Activated naive CD4-positive, alpha-beta T cell treated with anti-CD3 and anti-CD28 coated beads, Interleukin-2, amount 10 ng/mL, durations not matched to agents 7 days and 5 days (primary cell): ENCODE measurements at places on chromosomes 12 and 14.

DNA sequence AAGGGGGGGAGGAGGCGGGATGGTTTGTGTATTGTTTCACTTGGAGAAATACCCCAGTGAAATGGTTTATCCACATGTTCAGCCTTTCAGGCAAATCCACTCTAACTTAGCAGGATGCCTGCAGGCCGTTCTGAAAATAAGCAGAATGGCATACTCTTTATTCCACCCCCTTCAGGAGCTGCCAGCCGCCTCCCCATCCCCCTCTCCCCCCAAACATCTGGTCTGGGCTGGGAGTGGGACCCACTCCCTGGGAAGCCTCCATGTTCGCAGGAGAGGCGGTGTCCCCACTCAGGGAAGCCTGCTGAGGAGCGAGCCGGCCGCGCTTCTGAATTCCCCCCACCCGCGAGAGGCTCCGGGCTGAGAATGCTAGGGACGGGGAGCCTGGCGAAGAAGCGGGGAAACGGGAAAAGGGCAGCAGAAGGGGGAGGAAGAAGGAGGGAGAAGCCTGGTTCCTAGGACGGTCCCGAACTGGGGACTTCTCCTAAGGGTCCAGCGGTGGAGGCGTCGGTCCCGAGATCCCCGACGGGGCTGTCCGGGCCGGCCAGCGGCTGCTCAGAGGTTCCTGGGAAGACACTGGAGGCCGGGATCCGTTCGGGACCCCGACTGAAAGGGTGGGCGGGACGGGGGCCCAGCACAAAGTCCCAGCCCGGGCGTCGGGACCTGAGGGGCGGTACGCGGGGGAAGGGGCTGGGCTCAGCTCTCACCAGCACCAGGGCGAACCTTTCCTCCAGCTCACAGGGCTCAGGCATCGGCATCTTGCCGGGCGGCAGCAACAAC is 666 bp downstream of the FMNL3 start:
- H3K27ac ChIP-seq = peak overlapping the region; percentile 66
- H3K36me3 ChIP-seq = peaks cover 11% of the 10 kb centered on the region
- H3K4me1 ChIP-seq = peaks cover 46% of the 10 kb centered on the region
- H3K4me3 ChIP-seq = peak overlapping the region; percentile 92
- peak; percentile 40 for DNase-seq

DNA sequence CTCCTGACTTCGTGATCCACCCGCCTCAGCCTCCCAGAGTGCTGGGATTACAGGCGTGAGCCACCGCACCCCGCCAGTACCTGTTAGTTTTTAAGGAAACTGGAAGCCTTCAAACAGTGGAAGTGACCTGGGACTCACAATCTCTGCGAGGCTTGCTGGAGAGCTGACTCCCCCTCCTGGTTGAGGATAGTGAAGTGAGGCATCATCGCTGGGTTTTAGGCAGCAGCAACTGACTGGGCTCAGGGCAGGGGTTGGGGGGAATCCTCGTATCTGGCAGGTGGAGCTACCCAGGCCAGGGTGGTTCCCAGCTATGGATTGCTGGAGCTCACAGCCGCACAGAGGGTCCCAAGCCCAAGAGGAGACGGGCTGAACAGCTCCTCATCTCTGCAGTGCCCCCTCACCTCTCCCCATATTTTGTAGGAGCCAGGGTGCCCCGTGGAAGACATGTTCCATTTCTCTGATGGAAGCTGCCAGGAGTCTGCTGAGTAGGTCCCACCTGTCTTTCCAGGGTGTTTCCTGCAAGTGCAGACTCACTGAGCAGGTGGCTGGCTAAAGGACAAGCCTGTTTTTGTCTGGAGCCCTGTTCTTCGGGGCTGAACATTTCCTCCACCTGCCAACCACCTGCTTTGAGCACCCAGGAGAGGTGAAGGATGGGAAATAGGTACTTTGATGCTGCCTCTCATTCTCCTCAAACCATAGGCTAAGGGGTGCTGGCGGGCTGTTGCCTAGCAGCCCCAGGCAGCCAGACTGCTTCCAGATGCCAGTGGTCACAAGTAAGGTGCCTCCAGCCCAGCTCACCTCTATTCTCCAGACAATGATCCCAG is 3.1 kb downstream of the AVIL start:
- no peak overlapping the region for H3K27ac ChIP-seq
- DNase-seq = no peak
- no peaks in the 10 kb centered on the region for H3K27me3 ChIP-seq
- peaks cover 9% of the 10 kb centered on the region for H3K36me3 ChIP-seq

DNA sequence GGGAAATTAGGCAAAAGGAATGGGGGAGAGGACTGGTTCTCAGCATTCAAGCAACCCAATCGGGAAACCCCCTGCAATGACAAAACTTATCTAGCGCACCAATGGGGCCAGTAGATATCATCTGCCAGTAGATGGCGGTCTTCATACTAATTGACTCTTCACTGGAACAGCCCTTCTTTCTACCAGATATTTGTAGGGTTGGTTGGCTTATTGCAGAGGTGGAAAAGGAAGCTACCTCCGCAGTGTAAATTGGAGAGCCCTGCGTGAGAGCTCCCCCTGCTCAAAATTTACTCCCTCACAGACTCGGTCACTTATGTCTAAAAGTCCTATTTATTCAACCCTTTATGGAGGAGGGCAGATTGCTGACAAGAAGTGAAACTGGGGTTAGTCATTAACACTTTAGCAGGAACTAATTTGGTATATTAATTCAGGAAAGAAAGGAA is 166.1 kb upstream of the CCND2 start:
- peaks cover 53% of the 10 kb centered on the region for H3K4me1 ChIP-seq
- no peak overlapping the region for H3K4me3 ChIP-seq
- H3K27me3 ChIP-seq = peaks cover 4% of the 10 kb centered on the region
- peaks cover 2% of the 10 kb centered on the region for H3K36me3 ChIP-seq

- H3K27ac ChIP-seq = no peak overlapping the region
- H3K27me3 ChIP-seq = no peaks in the 10 kb centered on the region
- no peak overlapping the region for H3K4me3 ChIP-seq
- no peak for DNase-seq
- H3K4me1 ChIP-seq = peaks cover 8% of the 10 kb centered on the region
These were observed 50.1 kb upstream of the PPFIA2 start for GRCh38 chr12:81809113-81809777.

DNA sequence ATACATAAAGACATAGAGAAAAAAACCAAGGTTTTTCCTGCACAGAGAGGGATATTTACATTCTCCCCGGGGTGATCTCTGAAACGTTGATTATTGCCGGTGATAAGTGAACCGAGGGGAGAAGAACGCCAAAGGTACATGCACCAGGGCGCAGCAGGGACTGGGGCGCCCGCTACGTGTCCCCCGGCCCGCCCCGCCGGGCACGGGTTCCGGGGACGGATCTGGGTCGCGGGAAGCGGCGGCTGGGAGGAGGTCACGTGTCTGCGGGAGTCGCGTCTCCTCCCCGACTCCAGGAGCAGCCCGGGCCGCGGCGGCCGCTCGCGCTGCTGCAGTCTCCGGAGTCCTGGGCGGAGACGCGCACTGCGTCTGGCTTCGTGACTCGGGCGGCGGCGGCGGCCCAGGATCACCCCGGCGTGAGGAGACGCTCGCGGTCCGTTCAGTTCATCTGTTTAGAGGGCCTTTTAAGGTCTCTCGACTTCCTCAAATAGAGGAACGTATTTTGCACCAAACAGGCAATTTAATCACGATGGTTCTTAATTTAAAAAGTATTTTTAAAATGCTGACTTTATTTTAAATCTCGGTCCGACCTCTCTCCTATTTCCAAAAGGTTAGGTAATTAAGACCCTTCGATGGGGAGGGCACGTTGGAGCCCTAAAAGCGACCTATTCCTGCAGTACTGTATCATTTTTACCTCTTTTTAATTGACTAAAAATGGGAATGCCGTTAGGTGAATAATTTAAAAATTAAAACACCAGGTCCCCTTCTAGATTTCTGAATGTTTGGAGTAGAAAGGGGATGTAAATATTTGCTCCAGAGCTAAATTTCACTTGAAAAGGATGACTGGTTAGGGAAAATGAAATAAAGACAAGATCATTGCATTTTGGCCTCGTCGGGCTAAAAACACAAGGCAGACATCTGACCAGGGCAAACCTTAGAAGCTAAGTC is 1.8 kb upstream of the BHLHE41 start:
- peak overlapping the region; percentile 73 for H3K4me3 ChIP-seq
- H3K27me3 ChIP-seq = peaks cover 94% of the 10 kb centered on the region
- peaks cover 1% of the 10 kb centered on the region for H3K36me3 ChIP-seq

DNA sequence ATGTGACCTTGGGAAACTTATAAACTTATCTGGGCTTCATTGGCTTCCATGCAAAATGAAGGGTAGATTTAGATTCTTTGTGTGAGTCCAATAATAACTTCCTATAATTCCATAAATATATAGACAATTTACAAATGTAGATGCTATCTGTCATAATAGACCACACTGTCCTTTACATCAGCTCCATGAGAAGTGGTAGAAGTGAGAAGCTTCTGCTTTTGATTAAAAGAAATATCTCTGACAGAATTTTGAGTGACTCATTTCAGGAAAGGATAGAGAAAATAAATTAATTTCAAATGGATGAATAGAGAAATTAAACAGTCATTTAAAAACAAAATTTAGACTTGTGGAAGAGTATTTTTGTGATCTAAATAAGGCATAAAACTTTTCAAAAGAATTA is 329.7 kb upstream of the ATP2B1 start:
- no peak overlapping the region for H3K27ac ChIP-seq
- no peak overlapping the region for H3K4me3 ChIP-seq
- no peaks in the 10 kb centered on the region for H3K36me3 ChIP-seq
- DNase-seq = no peak
- H3K27me3 ChIP-seq = peaks cover 3% of the 10 kb centered on the region

DNA sequence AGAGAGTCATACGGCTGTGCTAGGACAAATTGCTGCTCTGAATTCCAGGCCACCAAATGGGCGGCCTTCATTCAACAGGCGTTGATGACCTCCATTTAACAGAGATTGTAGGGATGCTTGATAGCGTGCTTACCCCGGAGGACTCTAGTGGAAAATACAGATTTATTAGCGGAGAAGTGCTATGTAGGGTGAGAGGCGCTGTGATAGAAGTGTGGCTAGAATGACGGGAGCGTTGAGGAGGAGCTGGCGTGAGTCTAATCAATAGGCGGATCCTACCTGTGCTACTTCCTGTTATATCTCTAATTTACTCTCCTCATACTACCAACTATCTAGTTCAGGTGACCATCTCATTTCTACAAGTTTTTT is 668 bp downstream of the MRPS35 start:
- peak; percentile 42 for DNase-seq
- H3K4me1 ChIP-seq = peaks cover 30% of the 10 kb centered on the region
- peaks cover 12% of the 10 kb centered on the region for H3K36me3 ChIP-seq
- H3K27ac ChIP-seq = peak overlapping the region; percentile 95
- peaks cover 18% of the 10 kb centered on the region for H3K27me3 ChIP-seq

GRCh38 chr12:54173066-54173726 is 15.6 kb downstream of the SMUG1 start:
- H3K36me3 ChIP-seq = no peaks in the 10 kb centered on the region
- peaks cover 10% of the 10 kb centered on the region for H3K4me1 ChIP-seq
- peaks cover 8% of the 10 kb centered on the region for H3K27me3 ChIP-seq
- peak; percentile 49 for DNase-seq
- H3K27ac ChIP-seq = no peak overlapping the region

DNA sequence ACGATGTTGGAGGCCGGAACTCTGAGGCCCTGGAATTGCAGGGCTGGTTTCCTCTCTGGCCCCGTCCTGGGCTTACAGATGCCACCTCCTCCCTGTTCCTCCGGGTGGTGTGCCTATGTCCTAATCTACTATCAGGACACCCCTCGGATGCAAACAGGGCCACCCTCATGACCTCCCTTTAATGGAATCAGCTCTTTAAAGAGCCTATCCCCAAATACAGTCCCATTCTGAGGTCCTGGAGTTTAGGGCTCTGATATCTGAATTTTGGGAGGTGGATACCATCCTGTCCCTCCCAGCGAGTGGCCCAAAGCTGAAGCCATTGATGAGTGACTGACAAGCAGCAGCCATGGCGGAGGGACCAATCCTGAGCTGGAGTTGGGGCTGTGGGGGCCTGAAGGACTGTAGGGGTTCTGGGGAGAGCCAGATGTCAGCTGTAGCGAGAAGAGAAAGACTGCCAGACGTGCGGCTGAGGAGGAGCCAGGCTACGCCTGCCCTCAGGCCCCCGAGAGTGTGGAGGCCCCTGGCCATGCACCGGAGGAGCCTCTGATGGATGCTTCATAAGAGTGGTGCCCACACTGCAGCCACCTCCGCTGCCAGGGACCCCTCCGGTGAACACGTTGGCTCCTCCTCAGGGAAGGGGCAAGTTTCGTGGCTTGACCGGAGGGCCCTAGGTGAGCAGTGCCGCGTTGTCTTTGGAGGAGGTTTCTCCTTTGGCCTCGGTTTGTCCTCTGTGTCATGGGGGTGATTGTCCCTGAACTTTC is 100.2 kb downstream of the KIF26A start:
- peaks cover 4% of the 10 kb centered on the region for H3K27me3 ChIP-seq
- no peaks in the 10 kb centered on the region for H3K36me3 ChIP-seq
- H3K4me1 ChIP-seq = no peaks in the 10 kb centered on the region

DNA sequence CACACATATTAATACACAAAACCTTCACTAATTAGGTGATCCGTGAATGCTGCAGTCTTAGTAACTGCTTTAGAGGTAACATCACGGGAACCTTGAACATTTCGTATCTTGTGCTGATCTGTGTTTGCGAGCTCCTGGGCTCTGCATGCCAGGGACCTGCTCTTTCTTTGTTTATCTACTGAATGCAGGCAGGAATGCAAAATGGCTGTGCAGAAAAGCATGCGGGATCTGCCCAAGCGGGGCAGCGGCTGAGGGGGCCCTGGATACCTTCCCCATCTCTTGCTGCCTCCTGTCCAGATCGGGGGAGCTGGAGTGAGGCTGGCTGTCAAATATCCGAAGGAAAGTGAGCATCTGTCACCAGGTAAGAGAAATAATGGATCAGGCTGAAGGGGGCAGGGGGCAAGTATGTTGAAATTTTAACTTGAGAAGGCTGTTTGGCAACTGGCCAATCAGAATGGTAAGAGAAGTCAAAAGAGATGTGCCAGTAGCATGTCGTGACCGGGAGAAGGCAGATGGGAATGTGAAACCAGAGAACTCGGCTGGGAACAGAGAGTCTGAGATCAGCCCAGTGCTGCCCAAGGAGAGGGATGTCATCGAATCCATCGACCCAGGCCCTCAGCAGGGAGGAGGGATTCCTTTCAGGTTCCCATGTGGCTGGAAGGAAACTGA is 191.4 kb downstream of the TTC7B start:
- H3K27ac ChIP-seq = no peak overlapping the region
- no peak for DNase-seq
- peaks cover 14% of the 10 kb centered on the region for H3K27me3 ChIP-seq
- no peak overlapping the region for H3K4me3 ChIP-seq
- H3K4me1 ChIP-seq = no peaks in the 10 kb centered on the region
- no peaks in the 10 kb centered on the region for H3K36me3 ChIP-seq

DNA sequence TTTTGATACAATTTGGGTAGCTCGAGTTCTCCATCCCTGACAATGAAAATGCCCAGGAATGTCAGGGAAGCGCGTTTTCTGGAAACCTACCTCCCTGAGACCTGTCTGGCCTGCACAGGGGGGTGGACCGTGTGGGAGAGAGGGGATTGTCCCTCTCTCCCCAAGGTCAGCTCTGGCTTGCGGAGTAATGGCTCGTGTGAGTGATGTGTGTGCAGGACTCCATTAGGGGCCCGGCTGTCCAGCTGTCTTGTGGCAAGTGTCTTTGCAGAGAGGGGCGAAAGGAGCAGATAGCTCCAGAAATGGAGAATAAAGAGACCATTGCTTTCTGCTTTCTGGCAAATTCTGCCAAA is 215.3 kb downstream of the CHST11 start:
- no peaks in the 10 kb centered on the region for H3K27me3 ChIP-seq
- no peak for DNase-seq
- peaks cover 42% of the 10 kb centered on the region for H3K4me1 ChIP-seq

GRCh38 chr12:30970559-30971197 is 44.1 kb downstream of the TSPAN11 start:
- peaks cover 29% of the 10 kb centered on the region for H3K27me3 ChIP-seq
- no peak overlapping the region for H3K4me3 ChIP-seq
- no peak overlapping the region for H3K27ac ChIP-seq
- DNase-seq = no peak
- H3K4me1 ChIP-seq = no peaks in the 10 kb centered on the region

GRCh38 chr12:119902084-119902509 is 25.0 kb upstream of the CIT start:
- no peaks in the 10 kb centered on the region for H3K27me3 ChIP-seq
- no peak overlapping the region for H3K27ac ChIP-seq
- H3K4me3 ChIP-seq = no peak overlapping the region
- peak; percentile 85 for DNase-seq
- peaks cover 4% of the 10 kb centered on the region for H3K4me1 ChIP-seq
